ENCODE measurements at places on chromosomes 6 and 20. TPM values are rescaled to one million over a fixed set of nuclear protein-coding genes. Genes with fewer than 3 reads are reported as not detected.

DNA sequence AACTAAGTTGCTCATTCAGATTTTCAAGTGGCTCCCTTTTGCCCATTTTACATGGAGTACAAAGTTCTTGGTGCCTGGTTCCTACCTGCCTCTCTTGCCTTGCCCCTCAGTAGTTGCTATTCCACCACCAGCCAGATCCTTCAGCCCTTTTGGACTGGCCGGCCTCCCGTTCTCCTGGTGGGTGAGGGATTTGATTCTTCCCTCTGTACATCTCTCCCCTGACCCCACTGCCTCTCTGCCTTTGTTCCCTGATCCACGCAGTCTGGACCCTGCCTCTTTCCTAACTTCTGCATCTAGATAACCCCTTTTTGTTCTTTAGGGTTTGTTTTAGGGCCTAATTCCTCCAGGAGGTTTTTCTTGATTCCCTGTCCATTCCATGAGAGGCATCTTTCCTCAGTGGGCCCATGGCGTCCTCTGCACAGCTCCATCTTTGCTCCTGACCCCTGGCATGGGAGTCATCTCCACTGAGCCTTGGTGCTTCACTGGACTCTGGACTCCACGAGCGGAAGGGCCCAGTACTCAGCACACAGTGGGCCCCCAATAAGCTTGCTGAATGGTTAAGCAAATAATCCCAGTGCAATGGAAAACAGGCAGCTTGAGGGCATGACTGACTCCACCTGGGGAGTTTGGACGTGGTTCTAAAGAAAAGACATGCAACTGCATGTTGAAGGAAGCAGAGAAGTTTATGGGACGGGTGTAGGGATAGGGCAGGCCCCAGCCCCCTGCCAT, 309.3 kb upstream of the SUPT3H start:
- no peak for DNase-seq

- no peak for DNase-seq
Observed at GRCh38 chr6:55034752-55035151, 139.6 kb upstream of the HCRTR2 start.

DNA sequence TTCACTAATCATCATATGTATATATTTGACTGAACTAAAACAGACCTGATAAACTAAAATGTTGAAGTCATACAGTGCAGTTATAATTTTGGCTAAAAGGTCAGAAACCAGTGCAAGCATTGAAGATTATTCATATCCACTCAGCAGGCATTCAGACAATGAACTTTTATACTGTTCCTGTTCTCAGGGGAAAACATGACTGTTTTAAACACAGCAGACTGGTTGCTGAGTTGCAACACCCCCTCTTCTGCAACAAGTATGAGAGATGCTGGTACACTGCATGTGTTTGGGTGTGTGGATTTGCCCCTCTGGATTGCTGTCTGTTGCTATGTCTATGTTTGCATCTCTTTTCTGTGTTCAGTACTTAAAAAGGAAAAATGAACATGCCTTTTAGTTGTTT, 206.8 kb downstream of the EYA4 start:
- DNase-seq, result no peak

- no peak for DNase-seq
Observed at GRCh38 chr6:136035378-136036070, 184.0 kb downstream of the PDE7B start.

- no peak for DNase-seq
Observed at GRCh38 chr6:138011413-138011812, 95.8 kb downstream of the PERP start.

DNA sequence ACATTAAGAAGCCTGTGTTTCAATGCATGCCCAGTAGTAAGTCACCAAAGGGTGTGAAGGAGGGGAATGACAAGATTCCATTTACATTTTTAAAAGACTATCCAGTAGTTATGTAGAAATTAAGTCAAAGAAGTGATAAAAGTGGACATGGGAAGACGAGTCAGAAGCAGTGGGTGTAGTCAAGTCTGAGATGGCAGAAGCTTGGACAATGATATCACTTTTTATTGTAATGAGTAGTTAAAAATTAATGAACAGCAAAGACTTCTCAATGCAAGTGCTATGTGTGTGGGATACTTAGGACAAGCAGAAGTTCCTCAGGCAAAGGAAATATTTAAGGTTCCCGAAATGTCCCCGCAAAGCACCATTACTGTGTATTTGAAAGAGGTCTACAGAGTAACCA, 156.0 kb downstream of the DST start:
- no peak for DNase-seq

DNA sequence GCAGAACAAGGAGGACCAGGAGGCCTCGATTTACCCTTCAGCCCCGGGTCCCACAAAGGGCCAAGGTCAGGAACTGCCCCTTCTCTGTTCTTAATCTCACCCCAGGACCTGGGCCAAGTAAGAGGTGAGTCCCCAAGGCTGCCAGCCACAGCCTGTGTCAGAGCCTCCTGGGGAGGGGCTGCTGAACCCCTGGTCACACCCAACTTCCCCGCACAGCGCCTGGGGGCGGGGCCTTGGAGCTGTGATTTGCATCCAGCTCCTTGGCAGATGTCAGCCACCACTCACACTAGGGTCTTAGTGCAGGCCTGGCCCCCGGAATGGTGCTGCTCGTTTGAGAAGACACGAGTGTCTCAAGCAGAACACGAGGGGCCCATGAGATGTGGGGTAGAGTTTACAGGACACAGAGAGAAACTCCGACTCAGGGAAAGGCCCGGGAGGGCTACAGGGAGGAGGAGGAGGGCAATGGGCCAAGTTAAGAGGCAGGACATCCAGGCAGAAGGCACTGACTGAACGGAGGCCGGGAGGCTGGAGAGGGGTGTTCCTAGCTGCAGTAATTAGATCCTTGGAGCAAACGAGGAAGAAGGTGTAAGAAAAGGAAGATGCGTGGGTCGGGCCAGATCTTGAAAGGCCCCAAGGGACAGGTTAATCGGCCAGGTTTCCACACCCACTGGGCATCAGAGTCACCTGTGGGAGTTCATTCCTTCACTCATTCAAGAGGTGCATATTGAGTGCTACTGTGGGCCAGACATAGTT, 26.9 kb downstream of the ZBP1 start:
- DNase-seq, result no peak

DNA sequence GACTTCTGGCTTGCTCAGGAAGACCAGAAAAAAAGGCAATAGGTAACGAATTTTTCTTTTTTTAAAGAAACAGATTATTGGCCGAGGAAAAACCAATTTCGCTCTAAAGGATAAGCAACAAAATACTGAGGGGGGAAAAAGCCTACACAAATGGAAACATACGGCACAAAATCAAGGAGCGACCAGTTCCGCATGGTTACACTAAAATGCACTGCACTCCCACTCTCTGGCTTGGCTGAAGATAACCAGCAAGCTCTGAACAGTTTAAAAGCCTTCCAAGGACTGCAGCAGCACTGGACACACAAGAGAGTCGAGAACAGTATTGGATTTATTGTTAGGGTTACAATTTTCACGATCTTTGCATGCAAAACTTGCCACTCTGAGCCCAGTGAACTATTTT, 881 bp upstream of the MAP7 start:
- no peak for DNase-seq

GRCh38 chr6:83872386-83873118, 13.1 kb downstream of the CYB5R4 start:
- no peak for DNase-seq

GRCh38 chr6:16318953-16319720, 80.8 kb downstream of the GMPR start:
- no peak for DNase-seq

The SIRPA gene
- 100 TPM for total RNA-seq

The DIDO1 gene
- 39.0 TPM for total RNA-seq

The PRKN gene
- 10.1 TPM for total RNA-seq

The ENPP3 gene
- total RNA-seq, result 0.48 TPM

The HCRTR2 gene
- total RNA-seq, result not detected

The ACSS2 gene
- total RNA-seq, result 127 TPM

The FILIP1 gene
- 8.1 TPM for total RNA-seq

The SAMD10 gene
- 2.9 TPM for total RNA-seq

The ELOVL2 gene
- 0.10 TPM for total RNA-seq

The BPIFB4 gene
- total RNA-seq, result not detected

The CMTR1 gene
- 28.5 TPM for total RNA-seq
